ENCODE measurements at places on chromosomes 1 and 21.
A peak's percentile ranks its signal among the peaks of the same experiment; 100 is the strongest.

- no peak for DNase-seq
Measured at GRCh38 chr21:39263372-39263771, 50.1 kb downstream of the BRWD1 start.

DNA sequence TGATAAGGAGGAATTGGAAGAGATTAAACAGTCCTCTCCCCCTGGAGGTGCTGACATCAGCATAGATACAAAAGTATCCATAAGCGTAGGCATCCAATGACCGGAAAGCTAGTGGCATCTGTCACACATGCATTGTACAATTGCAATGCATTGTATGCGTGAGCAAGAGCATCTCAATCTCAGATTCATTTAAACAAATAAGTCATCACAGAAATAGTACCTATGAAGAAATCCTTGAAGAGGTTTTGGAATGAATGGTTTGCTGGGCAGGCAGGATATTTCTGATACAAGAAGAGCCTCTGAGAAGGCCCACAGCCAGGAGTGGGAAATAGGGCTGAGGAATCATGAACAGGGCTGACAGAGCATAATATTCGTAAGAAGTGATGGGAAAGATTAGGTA, 88.9 kb upstream of the ABCD3 start:
- DNase-seq = no peak

DNA sequence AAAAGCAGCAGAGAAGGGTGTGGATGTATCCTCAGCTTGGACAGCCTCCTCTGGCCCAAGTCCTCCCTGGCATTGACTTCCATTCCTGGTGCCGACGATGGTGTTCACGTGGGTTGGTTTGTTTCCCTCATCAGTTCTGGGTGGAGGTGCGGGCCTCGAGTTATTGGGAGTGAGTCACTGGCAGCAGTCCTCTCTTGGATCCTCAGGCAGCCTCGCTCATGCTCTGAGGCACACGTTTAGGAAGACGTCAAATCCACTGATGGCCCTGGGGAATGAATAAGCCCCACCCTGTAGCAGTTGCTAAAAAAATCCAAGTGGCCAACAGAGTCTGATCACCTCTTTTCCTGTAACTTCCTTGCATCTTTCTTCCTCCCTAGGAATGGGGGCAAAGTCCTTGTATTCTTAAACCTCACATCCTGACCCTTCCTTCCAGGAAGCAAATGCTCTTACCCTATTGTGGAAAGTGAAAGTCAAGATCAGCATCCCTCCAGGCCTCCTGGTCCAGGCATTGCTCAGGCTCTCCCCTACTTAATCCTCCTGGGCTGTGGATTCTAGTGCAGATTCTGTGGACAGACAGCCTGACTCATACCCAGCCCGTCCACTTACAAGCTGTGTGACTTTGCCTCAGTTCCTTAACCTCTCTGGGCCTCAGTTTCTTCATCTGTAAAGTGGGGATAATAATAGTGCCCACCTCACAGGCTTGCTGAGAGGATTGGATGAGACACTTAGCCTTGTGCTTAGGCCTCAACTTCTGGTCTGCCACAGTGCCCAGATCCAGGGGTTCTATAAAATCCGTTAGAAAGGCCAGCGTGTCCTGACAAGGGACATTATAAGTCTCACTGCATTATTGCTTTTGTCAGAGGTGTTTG, 111.1 kb downstream of the TLR5 start:
- no peak for DNase-seq

DNA sequence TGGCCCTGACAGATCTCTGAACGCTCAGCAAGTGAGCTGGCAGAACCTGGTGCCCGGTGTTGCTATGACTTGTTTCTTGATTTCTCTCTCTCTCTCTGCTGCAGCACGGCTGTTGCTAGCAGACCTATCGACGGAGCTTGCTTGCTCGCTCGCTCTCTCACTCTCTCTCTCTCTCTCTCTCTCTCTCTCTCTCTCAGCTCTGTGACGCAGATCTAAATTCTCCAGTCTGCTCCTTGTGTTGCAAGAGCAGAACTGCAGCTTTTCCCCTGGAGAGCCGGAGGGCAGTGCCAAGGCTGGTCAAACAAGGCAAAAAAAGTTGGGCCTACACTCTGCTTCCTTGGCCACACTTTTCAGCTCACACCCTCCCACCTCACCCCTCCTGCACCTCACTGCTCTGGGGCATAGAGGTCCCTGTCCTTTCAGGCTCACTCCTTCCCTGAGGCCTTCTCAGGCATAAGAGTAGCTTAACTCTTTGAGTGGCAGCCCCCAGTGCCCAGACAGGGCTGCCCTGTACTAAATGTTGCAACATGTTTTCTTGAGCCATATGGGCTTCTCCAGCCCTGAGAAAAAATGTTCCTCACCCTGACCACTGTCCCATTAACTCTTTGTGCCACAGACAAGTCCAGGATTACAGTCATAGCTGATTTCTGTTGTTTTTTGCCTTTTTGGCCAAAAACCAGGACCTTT, 72.2 kb downstream of the CD46 start:
- peak; percentile 72 for DNase-seq

DNA sequence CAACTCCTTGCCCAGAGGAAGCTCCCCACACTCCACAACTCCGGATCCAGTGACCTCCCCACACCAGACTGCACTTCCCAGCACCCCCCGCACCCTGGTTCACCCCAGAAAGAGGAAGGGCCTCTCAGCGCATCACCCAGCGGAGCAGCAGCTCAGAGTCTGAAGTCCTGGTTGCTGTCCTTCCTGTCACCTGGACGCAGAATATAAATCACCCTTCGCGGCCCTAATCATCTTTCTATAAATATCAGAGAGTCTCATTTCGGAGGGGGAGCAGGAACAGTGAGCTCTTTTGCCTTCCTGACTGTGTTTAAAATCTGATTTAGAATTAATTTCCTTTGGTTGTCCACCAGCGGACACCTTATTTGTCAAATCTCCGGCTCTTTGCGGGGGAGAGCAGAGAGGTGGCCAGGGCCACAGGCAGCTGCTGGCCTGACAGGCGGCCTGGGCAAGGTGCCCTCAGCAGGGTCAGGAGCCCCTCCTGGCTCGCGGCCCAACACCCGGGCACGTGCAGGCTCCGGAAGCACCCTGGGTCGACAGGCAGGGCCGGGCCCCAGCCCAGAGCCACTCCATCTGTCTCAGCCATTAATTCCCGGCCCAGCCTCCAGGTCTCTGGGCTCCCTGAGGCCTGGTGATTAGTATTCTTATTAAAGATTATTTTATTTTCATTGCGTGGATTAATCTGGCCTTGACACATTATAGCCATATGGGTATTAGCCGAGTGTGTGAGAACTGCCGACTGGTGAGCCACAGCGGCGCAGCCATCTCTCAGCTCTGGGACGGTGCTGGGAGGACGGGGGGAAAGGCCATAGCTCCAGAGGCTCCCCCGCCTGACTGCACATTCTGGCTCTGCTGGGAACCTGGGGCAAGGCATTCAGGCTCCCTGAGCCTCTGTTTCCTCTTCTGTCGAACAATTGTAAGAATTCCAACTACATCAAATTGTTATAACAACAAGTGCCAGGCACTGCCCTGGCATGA, 19.7 kb downstream of the EPHA8 start:
- DNase-seq = no peak

DNA sequence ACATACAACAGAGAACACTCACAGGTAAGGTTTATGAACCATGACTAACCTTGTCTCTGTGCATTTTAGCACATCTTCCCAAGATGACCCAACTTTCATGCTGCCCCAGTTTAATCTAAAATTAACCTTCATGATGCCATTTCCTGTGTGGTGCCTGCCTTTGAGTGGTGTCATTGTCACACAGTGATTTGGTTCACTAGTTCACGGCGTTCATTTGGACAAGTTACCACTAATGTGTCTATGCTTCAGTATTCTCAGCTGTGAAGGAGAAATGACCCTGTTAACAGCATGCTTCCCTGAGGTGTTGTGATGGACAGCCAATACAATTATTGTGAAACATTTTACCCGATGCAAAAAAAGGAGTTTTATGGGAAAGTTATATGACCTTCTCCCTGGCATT, 693.1 kb downstream of the RWDD3 start:
- DNase-seq = no peak
